Suppressor macrophage treated with lipopolysaccharide for 1 hour (primary cell): ENCODE measurements at places on chromosomes 7 and 10.

- no peak for DNase-seq
These were observed 61.2 kb upstream of the ODAD2 start for GRCh38 chr10:28060031-28060607.

GRCh38 chr7:150738092-150738491 is 874 bp downstream of the GIMAP5 start:
- no peak for DNase-seq

- DNase-seq, result no peak
These were observed 3.7 kb upstream of the UTF1 start for GRCh38 chr10:133226251-133226808.

DNA sequence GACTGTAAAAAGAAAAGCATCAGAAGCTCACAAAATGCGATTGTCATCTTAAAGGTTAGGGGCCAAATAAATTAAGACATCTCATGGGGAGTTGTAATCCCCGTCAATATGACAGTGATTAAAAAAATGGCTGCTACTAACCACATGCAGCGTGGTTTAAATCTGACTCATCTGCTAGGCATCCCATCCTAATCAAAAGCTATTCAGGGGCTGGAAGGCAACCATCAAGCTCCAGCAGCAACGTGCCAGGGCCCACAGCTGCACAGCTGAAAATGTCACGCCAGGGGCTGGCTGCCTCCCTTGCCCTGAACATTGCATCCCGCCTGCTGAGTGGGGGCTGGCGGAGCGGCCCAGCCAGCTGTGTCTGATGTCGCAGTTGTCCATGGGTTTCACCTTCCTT is 66.3 kb upstream of the FRMD4A start:
- DNase-seq, result no peak

- peak; percentile 14 for DNase-seq
These were observed 168.4 kb upstream of the WNT16 start for GRCh38 chr7:121160150-121161008.

DNA sequence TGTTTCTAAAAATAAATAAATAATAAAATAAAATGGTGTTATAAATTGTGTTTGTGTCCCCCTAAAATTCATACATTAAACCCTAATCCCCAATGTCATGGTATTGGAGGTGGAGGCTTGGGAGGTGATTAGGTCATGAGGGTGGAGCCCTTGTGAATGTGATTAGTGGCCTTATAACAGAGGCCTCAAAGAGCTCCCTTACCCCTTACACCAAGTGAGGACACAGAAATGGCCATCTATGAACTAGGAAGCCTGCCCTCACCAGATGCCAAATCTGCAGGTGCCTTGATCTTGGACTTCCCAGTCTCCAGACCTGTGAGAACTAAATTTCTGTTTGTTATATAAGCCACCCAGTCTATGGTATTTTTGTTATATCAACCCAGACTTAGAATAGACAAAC is 738.7 kb downstream of the PARD3 start:
- DNase-seq, result no peak
